ENCODE measurements at places on chromosomes 3 and 15.
A peak's percentile ranks its signal among the peaks of the same experiment; 100 is the strongest.

- no peak for DNase-seq
Measured at GRCh38 chr15:79209116-79209515, 73.4 kb upstream of the ANKRD34C start.

DNA sequence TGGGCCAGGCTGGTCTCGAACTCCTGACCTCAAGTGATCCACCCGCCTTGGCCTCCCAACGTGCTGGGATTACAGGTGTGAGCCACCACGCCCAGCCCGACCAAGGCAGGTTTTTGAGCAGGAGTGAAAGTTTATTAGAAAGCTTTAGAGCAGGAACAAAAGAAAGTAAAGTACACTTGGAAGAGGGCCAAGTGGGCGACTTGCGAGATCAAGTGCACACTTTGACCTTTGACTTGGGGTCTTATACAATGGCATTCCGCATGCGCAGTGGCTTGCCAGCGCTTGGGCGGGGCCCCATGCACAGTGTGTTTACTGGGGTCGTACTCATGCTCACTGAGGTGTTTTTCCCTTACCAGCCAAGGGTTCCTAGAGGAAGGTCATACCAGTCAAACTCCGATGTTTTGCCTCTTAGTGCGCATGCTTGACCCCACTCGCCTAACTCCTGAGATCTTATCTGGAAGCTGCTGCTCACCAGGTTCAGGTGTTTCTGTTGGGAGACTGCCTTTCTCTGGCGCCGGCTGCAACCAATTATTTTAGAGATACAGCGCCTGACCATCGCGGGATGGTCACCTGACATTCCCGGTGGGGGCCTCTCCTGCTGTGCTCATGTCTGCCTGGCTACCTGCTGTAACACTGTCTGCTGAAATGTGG is 46.9 kb upstream of the FLNB start:
- no peak for DNase-seq

GRCh38 chr3:50189274-50189673 is 2.1 kb upstream of the GNAT1 start:
- DNase-seq, result peak; percentile 79

- DNase-seq, result no peak
Measured at GRCh38 chr15:95912280-95912625, 418.2 kb upstream of the NR2F2 start.

DNA sequence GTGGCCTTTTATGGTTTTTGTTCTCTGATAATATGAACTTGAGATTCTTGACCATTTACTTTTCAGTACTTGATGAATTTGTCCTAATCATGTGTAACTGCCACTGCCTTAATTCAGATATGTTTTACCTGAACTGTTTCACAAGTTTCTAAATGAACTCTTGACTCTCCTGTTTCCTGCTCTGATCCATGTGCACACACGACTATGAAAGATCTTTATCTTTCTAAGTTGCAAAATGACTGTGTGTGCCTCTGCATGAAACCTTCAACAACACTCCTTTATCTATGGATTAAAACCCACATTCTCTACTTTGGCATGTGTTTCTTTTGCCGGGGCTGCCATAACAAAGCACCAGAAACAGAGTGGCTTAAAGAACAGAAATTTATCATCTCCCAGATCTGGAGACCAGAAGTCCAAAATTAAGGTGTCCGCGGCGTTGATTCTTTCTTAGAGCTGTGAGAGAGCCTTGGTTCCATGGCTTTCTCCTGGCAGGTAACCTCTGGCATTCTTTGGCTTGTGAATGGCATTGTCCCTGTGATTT is 275.0 kb downstream of the ADAMTSL3 start:
- no peak for DNase-seq

DNA sequence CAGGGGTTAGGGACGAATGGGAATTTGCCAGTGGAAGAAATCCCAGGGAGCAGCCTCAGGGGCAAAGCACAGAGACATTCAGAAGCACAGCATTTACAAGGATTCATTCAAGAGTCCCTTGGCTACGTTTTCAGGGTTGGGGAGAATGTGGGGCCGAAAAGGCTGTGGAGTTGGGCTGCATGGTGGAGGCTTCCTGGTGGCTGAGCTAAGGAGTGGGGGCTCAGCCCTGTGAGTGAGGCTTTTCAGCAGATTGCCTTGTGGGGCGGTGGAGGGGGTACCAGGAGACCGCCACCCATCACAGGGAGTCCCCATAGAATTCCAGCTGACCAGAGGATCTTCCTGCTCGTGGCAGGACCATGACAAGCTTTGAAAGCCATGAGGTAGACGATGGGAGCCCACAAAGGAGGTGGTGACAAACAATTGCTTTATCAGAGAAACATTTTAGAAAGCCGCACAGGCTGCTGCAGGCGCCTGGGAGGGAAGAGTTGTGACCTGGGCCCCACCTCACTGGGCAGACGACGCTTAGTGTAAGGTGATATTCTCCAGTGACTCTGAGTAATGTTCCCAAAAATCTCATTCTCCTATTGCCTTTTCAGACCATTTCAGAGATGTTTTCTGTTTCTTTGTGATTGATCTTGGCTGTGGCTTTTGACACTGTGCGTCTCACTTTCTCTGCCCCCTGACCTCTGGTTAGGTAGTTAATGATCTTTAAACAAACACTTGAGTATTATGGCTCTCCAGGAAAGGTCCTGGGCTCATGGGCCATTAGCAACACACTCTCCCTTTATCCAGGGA is 128.0 kb downstream of the DNAJB8 start:
- DNase-seq, result no peak

DNA sequence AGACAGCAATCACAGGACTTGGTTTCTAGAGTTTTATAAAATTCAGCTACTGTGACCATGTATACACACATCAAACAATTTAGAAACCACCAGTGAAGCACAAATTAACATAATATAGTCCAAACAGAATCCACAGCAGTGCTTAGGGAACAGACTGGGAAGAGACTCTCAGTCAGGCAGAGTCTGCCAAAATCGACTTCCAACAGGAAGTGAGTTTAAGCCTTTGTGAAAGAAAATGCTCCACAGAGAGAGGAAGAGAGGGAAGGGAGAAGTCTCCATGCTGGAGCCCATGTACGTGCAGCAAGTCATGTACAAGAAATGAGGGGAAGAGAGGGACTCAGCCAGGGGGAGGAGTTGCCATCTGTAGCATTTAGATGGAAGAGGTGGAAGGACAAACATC is 172.6 kb downstream of the IL5RA start:
- no peak for DNase-seq

GRCh38 chr15:57915827-57916531 is 149.5 kb downstream of the ALDH1A2 start:
- DNase-seq, result no peak

DNA sequence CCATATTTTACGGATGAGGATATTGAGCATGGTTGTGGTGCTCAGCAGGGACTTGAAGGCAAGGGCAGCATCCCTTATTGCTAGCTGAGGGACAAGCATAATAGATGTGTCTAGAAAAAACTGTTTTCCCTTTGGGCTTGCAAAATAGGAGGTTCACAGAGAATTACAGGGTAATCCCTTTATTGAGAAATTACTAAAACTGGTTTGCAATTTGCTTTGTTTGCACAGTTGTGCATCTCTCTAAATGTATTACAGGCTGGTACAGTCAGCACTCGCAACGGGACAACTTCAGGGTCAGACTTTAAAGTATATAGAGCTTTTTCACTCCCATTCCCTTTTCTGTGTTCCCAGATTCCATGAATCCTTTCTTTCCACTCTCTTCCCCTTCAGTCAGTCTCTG is 51.3 kb downstream of the SUCNR1 start:
- no peak for DNase-seq

DNA sequence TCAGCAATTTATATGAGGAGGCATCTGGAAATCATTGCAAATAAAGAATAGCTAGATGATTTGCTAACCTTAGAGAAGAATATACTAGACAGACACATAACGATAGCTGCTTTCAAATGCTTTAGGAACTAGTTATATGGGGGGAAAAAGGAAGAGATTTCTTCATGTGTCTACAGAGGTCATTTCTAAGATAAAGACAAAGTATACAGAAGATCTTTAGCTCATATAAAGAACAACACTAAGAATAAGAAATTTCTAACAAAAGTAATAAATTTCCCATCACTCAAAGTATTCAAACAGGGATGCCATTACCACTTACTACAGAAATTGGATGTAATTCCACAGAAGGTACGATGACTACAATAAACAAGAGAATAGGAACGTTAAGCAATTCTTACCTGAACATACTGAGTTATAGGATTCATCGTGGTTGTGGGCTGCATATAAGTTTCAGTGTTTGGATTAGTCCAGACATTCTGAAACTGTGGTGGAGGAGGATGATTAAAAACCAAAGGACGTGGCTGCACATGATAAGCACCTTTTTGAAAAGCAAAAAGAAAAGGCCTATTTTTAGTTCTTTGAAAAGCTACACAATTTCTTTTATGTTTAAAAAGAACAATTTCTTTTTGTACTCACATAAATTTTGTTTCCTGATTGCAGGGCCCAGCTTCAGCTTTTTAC is 8.7 kb downstream of the DAZL start:
- DNase-seq, result no peak

- DNase-seq, result peak; percentile 51
Measured at GRCh38 chr15:66789029-66790025, 87.3 kb downstream of the SMAD6 start.

- no peak for DNase-seq
Measured at GRCh38 chr3:4581124-4581424, 87.9 kb downstream of the ITPR1 start.

GRCh38 chr3:55636300-55637195 is 149.4 kb upstream of the WNT5A start:
- DNase-seq, result peak; percentile 70

GRCh38 chr3:154244644-154245043 is 79.6 kb downstream of the DHX36 start:
- no peak for DNase-seq

- no peak for DNase-seq
Measured at GRCh38 chr3:119161240-119161639, 12.2 kb upstream of the UPK1B start.

- peak; percentile 28 for DNase-seq
Measured at GRCh38 chr3:42703695-42704025, 1.1 kb upstream of the HHATL start.

- DNase-seq, result no peak
Measured at GRCh38 chr3:107506458-107506857, 16.3 kb upstream of the BBX start.

GRCh38 chr3:131762981-131763564 is 260.3 kb upstream of the MRPL3 start:
- DNase-seq, result no peak

DNA sequence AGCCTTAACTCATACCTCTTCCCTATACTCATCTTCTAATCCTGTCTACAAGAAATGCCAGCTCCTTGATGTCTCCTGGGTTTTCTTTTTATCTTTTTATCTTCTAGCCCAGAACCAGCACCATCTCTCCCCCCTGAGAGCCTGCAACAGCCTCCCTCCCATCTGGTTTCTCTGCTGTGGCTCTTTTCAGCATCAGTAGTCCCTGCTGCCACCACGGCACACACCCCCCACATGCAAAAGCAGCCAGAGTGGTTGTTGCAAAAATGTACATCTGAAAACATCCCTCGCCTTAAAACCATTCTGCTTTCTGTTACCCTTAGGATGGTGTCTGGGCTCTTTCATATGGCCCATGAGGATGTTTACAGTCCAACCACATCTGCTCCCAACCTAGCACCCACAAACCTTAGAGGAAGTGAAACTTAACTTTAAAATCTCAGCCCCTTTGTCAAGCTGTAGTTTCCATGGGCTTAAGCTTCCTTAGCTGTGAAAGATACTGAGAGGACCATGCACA is 775 bp downstream of the TTC21A start:
- no peak for DNase-seq

DNA sequence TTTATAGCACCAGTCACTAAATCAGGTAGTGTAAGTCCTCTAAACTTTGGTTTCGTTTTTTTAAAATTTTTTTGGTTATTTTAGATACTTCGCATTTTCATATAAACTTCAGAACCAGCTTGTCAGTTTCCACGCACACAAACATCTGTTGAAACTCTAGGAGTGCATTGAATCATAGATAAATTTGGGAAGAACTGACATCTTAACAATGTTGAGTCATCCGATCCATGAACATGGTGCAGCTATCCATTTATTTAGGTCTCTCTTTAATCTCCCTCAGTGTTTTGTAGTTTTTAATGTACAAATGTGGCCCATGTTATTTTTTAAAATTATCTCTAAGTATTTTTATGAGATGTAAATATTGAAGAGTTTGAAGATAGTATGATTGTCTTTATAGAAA is 17.7 kb downstream of the TICRR start:
- DNase-seq, result no peak

- DNase-seq, result peak; percentile 86
Measured at GRCh38 chr15:65133548-65134200, at the start of gene PDCD7. Gene PDCD7, minus strand, starts transcription at chr15:65133808. Its CDS starts 27 bp downstream, at chr15:65133781.

GRCh38 chr15:87710406-87710805 is 546.1 kb downstream of the NTRK3 start:
- DNase-seq, result no peak

DNA sequence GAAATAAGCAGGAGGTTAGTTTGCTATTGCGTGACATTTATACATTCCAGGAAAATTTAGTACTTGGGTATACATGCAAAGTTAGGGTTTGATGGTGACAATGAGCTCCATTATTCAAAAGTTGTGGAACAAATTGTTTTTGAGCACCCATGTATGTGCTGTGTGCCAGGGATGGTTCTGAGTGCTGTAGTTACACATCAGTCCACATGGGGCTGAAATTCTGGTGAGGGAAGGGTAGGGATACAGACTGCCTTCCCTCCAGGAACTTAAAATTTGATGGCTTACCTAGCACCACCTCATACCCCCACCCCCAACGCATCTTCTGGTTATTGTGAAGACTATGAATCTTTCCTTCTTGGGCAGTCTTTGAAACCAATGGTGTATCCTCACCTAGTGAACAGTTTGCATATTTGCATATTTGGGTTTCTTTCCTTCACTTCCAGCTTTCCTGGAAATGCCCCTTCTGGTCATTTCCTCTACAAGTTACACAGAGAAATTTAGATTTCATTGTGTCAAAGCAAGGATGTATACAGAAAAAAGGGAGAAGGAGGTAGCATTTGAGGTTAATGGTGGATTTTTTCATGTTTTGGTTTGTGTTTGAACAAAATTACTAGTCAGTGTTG is 222.0 kb upstream of the IL12A start:
- DNase-seq, result no peak

GRCh38 chr3:39783680-39784079 is 25.7 kb upstream of the MYRIP start:
- DNase-seq, result no peak

DNA sequence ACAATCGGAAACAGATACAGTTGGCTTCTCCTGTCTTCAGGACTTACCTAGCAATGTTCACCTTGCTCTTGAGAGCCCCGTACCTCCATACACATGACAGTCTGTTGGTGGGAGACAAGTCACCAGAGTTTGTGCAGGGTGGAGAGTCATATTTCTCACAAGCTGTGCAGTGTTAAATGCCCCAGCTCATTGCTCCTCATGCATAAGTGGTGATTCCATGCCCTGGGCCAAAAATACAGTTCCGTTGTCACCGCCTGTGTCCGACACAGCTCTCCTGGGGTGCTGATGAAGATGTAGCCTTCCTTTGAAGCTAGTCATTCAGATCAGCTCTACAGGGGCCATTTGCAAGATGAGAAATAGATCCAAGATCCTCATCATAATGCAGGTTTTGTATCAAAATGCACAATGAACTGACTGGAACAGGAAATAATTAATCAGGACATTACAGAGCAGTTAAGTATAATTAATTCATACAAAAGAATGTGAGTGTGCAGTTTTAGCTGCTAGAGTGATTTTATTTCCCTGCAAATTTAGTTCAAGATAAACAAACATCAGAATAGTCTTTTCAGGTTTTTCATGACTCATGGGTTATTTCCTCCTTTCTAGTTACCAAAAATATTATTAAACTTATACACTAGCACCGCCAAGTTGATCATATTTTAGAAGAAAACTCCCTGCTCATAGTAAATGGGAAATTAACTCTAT is 66.5 kb downstream of the CD47 start:
- DNase-seq, result no peak

GRCh38 chr3:13299531-13300155 is 120.5 kb downstream of the NUP210 start:
- no peak for DNase-seq

Data from left lobe of liver (tissue), 2 donors.